ENCODE measurements at places on chromosomes 1 and 21. TPM values are rescaled to one million over a fixed set of nuclear protein-coding genes. Genes with fewer than 3 reads are reported as not detected.
A peak's percentile ranks its signal among the peaks of the same experiment; 100 is the strongest.

DNA sequence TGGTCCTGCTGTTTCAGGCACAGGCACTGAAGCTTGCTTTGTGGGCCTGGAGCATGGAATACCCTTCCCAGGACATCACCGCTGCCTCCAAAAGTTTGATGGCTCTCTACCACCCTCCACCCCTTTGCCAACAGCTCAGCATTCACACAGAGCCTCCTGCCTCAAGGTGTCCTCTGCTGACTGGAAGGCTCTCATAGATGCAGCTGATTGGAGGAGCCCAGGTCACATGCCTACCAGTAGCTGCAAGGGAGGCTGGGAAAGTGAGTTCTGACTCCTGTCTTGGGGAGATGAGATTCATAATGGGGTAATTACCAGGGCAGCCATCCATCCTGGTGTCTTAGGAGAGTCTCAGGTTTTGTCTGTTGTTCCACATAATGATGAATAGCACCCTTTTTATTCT is 124.8 kb upstream of the GRIK3 start:
- no peaks in the 10 kb centered on the region for H3K4me1 ChIP-seq
- DNase-seq = no peak
- H3K36me3 ChIP-seq = no peaks in the 10 kb centered on the region
- no peak overlapping the region for H3K4me3 ChIP-seq
- no peak overlapping the region for H3K27ac ChIP-seq
- H3K27me3 ChIP-seq = no peaks in the 10 kb centered on the region

GRCh38 chr1:30730346-30731108 is 7.1 kb upstream of the MATN1 start:
- no peak for DNase-seq
- no peak overlapping the region for H3K4me3 ChIP-seq
- peaks cover 29% of the 10 kb centered on the region for H3K4me1 ChIP-seq
- no peaks in the 10 kb centered on the region for H3K27me3 ChIP-seq
- H3K27ac ChIP-seq = no peak overlapping the region

GRCh38 chr1:168281603-168282325 is 1.1 kb downstream of the TBX19 start:
- DNase-seq = no peak
- no peaks in the 10 kb centered on the region for H3K36me3 ChIP-seq
- no peaks in the 10 kb centered on the region for H3K27me3 ChIP-seq
- H3K27ac ChIP-seq = no peak overlapping the region

DNA sequence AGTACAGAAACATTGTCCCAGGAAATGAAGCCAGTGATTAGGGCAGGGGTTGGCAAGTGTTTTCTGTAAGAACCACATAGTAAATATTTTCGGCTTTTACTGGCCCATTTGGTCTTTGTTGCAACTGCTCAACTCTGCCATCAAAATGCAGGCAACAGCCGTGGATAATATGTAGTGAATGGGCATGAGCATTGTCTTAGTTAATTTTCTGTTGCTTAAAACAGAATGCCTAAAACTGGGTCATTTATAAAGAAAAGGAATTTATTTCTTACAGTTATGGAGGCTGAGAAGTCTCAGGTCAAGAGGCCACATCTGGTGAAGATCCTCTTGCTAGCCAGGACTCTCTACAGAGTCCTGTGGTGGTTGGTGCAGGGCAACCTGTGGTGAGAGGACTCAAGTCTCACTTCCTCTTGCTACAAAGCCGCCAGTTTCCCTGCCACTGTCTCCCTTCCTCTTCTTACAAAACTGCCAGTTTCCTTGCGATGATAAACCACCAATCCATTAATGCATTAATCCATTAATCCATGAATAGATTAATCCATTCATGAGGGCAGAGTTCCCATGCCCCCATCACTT is 166.4 kb downstream of the PSMG1 start:
- H3K4me3 ChIP-seq = no peak overlapping the region
- no peak overlapping the region for H3K27ac ChIP-seq
- no peaks in the 10 kb centered on the region for H3K4me1 ChIP-seq
- DNase-seq = no peak

The TAF5L gene
- 21.9 TPM for total RNA-seq

GRCh38 chr1:32336963-32337675 is 1.1 kb upstream of the MARCKSL1 start:
- no peak overlapping the region for H3K27ac ChIP-seq
- no peak overlapping the region for H3K4me3 ChIP-seq
- no peaks in the 10 kb centered on the region for H3K27me3 ChIP-seq
- DNase-seq = peak; percentile 46

The CLDN8 gene
- total RNA-seq = not detected

GRCh38 chr1:180181996-180182642 is 27.4 kb downstream of the QSOX1 start:
- H3K36me3 ChIP-seq = peaks cover 22% of the 10 kb centered on the region
- no peak overlapping the region for H3K4me3 ChIP-seq
- no peaks in the 10 kb centered on the region for H3K4me1 ChIP-seq
- DNase-seq = no peak
- H3K27me3 ChIP-seq = no peaks in the 10 kb centered on the region

- no peak overlapping the region for H3K27ac ChIP-seq
- H3K27me3 ChIP-seq = peaks cover 52% of the 10 kb centered on the region
- H3K36me3 ChIP-seq = no peaks in the 10 kb centered on the region
- peaks cover 6% of the 10 kb centered on the region for H3K4me1 ChIP-seq
- H3K4me3 ChIP-seq = no peak overlapping the region
- no peak for DNase-seq
Observed at GRCh38 chr1:247113094-247113497, 8.9 kb upstream of the ZNF669 start.
